Inflammatory macrophage (primary cell): ENCODE measurements at places on chromosomes 6 and 20.

DNA sequence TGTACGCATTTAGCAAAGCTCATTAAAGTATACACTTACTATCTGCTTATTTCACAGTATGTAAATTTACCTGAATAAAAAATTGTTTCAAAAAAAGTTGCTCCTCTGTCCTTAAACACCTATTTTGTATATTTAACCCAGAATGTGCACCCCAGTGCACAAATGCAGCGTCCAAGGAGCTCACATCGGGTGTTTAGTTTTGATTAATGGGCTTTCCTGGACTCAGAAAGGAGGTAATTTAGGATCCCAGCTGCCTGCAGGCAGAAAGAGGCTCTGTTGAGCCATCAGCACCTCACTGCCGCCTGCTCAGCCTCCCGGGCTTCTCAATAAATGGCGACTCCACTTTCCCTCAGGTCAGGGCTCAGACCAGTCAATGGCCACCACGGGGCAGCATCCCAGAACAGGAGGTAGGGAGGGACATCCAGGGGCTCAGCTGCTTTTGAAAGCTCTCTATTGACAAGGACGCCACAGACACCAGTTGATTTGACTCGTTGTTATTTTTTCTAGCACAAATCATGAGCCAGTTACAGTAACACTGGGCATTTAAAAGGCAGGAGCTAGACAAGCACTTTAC, 70.2 kb upstream of the TBC1D7 start:
- no peak for DNase-seq

DNA sequence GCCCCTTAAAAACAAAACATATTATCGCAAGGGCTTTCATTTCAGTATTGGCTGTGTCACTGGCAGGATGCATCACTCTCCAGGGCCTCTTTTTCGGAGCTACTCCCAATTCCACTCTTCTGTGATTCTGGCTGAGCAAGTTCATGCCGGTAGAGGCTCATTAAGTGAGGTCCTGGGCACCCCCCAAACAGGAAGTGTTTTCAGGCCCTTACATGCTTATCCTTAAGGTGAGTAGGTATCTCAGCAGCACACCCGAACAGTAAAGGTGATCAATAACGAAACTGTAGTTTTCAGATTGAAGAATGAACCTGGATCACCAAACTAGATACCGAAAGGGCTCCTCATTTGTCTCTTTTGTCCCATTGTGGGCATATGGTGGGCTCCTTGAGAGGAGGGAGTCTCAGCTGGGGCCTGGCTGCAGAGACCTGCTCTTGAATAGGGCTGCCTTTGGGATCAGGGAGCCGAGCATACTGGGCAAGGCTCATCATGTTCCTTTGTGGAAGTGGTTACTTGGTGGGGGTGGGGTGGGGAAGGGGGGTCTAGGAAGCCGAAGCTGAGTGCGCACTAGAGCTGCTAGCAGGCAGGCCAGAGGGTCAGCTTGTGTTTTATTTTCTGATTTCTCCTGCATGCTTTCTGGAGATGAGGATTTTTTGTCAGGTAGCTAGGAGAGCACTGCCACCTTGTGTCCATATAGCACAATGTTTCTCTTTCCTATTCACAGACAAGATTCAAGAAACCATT, 65.2 kb downstream of the CDS2 start:
- peak; percentile 65 for DNase-seq

- DNase-seq: peak; percentile 55
These were observed 33.6 kb downstream of the TTI1 start for GRCh38 chr20:37999526-38000263.

GRCh38 chr6:113449051-113449450, 408.1 kb upstream of the MARCKS start:
- peak; percentile 41 for DNase-seq

DNA sequence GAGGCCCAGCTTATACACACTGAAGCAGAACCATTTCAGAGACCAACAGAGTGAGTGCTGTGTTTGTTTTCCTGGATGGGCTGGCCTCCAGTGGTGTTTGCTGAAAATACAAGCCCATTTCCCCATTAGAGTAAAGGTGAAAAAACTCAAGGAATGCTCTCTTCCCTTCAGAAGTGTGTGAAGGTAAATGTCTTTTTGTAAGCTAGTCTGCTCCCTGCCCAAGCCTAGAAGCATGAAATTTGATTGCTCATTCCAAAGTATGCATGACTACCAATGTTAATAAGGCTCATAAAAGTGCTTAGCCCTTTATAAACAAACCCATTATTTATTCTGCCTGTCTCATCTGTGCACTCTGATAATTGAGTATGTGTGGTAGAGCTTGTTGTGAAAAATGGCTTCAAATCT, 59.1 kb downstream of the ADGRF1 start:
- no peak for DNase-seq

GRCh38 chr6:33828764-33829731, 25.2 kb upstream of the MLN start:
- DNase-seq: no peak
